ENCODE measurements at places on chromosomes 1 and 21.
A peak's percentile ranks its signal among the peaks of the same experiment; 100 is the strongest.

DNA sequence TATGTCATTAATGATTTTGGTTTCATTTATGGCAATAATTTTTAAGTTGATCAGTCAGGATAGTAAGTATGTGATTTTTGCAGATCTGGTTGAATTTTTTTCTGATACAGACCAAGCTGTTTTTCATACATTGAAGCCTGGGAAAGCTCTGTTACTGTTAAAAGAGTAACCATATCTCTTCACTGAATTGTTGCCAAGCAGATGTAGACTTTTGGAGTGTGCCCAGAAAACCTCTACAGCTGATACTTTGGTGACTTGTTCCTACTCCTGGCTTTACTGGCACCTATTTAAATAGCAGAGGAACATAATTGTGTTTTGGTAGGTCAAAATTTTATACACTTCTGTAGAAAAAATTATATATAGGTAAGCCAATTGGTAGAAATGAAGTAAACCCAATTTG lies 49.4 kb downstream of the NFIA start:
- DNase-seq, result no peak

DNA sequence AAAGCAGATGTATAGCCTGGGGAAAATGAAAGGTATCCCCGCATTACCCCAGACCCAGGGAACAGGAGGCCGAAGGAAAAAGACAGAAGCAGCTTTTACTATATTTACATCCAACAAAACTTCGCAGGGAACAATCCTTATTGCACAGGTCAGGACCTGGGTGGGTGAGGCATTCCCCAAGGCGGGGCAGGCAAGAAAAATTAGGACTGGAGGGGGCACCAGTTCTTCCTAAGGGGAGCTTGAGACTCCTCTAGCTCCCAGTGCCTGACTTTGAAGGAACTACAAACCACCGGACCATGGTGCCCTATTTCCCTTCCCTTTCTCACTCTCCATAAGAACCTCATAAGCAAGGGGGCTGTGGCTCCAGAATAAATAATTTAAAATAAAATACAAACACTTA lies 6.7 kb upstream of the GATAD2B start:
- no peak for DNase-seq

GRCh38 chr21:36419241-36419640 lies 34.0 kb downstream of the CHAF1B start:
- DNase-seq, result no peak

- DNase-seq, result peak; percentile 85
These were observed 1.2 kb downstream of the FAM167B start for GRCh38 chr1:32247983-32248889.

- DNase-seq, result no peak
These were observed 24.7 kb upstream of the PEF1 start for GRCh38 chr1:31669433-31669785.

GRCh38 chr1:216926720-216927510 lies 203.7 kb upstream of the ESRRG start:
- no peak for DNase-seq

DNA sequence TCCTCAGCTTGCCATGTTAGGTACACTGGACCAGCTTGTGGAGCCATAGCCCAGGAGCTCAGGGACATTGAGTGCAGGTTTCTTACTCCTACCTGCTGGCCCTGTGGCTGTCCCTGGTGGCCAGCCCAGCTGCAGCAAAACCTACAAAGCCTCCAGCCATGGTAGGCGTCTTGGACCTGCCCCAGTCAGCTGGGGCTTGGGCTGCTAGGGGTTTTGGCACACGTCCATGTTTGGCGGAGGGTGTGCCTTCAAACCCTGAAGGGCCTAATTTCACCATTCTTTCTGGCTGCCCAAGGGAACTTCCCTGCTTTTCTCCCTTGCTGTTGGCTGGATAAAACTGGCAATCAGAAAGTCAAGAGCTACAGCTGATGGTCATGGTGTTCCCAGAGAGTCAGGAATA lies 25.4 kb downstream of the HMGCS2 start:
- DNase-seq, result no peak

DNA sequence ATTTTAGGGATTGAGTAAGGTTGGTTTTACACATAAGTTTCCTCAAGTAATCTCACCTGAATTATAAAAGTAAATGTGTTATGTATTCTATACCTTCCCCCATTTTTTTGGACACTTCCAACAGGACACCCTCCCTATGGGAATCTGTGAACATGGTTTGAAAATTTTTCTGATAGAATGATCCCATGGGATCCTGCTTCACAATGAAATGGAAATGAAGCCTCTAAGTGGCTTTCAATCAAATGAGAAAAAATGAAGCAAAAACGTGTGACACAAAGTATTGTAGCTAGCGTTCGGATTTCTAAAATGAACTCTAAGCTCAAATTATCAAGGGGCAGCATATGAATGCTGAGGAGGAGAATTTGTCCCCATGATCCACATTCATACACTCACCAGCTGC lies 1006.8 kb downstream of the ADGRL2 start:
- no peak for DNase-seq

DNA sequence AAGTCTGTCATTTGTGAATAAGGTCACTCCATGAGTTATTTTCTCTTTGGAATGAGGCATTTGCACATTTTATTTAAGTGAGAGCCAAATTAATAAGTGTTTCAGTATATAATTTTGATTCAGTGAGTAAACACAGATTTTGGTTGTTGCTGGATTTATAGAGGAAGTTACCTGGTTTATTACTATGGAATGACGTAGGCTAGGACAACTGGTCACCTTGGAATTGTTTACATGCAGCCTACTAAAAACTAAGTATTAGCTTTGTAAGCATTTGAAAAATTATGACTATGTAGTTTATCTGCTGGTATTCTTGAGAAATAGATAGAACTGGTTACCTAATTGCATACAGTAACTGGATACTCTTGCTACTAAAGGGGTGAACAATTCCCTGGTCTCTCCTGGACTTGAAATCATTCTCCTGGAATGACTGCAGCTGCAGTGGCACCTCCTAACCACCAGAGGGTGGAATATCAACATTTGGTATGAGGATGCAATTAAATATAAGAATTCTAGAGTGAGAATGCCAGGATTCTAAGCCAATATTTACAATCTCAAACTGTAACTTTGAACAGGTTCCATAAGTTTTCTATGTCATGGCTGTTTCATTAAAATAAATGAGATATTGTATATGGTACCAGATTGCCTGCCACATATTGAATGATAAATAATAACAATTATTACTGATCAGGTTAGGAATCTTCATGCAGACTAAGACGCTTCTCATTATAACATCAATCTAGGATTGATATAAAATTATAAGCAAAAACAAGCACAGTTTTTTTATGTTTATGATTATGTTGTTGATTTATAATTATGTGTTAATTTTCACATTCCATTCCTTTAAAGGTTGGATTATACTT lies 3.5 kb upstream of the KRTAP27-1 start:
- DNase-seq, result peak; percentile 4

DNA sequence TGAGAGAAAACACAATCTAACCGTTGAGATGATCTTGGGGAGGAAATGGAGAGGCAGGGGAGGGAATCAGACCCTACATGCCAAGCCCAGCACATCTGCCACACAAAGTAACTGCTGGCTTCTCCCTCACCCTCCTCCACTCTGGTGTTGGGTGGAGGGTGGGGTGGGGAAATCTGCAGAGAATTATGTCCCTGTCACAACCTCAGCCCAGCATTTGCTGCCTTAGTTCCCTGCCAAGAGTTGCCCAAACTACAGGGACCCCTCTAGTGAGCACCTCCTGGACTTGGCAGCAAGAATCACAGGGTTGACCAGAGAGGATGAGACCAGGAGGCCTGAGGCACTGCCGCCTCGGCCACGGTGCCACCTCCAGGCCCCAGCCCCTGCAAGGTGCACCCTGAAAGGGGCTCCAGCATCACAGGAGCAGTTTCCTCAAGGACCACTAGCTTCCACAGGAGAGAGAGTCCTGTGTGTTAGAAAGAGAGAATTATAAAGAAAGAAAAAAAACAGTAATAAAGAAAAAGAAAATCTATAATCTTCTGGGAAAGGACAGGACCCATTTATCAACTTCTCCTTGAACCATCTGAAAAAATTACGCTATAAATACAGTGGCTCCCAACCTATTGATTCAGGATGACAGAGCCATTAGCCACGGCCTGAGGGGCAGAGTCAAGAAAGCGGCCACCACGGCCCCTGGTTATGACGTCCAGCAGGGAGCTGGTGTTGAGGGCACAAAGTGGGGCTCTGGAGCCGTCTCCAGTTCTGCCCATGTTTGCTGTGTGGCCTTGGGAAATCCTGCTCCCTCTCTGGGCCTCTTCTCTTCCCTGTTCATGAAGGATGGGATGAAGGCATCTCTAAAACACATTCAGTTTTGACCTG lies 451.7 kb downstream of the MATN1 start:
- no peak for DNase-seq

DNA sequence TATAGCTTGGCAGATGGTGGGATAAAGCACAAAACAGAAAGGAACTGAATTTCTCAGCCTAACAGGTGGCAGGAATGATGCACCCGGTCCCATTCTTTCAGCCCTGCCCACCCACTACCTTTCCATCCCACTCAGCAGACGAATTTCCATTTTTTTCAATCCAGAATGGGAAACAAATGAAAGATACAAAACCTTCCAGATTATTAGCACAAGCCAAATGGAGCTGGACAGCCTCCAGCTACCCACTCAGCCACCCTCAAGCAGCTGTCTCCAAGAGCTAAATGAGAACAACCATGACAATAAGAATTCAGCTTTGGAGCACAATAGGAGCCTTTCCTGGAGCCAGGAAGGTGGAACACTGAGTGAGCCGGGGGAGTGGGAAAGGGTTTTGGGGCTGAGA lies 96.3 kb upstream of the ST6GALNAC5 start:
- DNase-seq, result no peak

- DNase-seq, result no peak
These were observed 29.4 kb downstream of the SNX27 start for GRCh38 chr1:151641229-151641628.

- no peak for DNase-seq
These were observed 3.9 kb downstream of the ID3 start for GRCh38 chr1:23555270-23555985.

DNA sequence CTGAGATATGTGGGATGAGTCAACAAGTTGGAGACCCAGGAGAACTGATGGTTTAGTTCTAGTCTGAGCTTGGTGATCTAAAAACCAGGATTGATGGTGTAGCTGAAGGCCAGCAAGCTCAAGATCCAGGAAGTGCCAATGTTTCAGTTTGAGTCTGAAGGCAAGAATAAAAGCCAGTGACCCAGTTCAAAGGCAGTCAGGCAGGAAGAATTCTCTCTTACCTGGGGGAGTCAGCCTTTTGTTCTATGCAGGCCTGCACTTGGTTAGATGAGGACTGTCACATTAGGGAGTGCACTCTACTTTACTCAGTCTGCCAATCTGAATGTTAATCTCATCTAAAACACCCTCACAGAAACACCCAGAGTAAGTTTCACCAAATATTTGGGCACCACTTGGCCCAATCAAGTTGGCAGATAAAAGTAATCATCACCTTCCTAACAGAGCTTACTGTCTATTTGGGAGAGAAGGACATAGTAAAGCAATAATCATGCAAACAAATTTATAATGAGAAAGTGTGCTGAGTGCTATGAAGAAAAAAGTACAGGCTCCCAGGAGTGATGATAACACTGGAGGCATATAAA lies 63.4 kb downstream of the TSEN15 start:
- no peak for DNase-seq

DNA sequence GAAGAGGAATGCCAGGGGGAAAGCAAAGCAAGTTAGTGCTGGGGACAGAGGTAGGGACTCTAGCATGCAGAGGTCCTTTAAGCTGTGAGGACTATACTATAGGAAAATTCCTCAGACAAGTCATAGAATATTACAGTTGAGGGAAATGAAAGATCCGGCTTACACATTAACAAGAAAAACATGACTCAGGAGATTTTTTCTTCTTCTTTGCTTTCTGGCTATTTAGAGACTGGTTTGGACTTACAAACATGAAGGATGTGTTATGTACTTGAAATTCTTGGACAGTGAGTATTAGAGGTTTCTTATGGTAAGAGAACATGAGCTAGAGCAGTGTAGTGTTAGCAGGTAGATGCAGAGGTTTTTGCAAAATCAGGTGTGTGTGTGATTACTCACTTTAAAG lies 24.9 kb downstream of the USP25 start:
- DNase-seq, result no peak

- DNase-seq, result no peak
These were observed 73.7 kb upstream of the FGGY start for GRCh38 chr1:59223198-59223597.

DNA sequence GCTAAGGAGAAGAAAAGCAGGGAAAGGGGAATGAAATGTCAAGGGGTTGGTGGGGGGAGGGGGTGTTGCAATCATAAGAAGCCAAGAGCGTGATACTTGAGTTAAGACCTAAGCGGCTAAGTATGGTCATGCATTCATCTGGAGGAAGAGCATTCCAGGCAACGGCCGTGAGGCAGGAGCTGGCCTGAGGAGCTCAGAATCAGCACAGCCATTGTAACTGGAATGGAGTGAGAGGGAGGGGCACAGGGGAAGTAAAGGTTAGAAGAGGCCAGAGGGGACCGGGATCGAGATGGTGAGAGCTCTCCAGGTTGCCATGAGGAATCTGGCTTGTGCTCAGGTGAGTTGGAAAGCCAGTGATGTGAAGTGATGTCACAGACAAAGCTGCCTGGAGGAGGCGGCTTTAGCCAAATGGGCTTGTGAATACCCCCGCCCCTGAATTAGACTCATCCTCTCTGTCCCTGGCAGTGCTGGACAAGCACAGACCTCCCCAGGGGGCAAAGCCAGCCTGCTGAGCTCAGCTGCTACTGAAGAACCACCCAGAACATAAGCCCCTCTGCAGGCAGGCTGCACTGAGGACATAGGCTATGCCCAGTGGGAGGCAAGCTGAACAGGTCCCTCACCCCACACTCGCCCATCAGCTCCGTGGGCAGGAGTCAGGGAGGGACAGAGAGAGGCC lies 61.1 kb upstream of the LAPTM5 start:
- DNase-seq, result no peak

GRCh38 chr1:95685081-95685480 lies 451.1 kb downstream of the RWDD3 start:
- no peak for DNase-seq

DNA sequence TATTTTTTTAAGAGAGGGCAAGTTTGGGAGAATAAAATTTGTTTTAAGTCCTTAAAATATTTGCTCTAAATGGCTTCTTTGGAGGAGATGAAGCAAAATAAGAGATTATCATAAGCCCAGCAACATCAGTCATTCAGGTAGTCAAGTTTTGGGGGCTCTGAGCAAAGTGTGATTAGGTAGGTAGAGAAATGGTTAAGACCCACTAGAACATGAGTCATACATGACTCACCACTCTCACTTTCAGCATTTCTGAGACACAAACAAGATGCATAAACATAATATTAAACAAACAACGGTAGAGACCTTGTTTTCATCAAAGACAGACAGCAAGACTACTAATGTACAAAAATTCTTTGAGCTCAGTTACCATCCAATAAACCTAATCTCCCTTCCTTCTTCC lies 272.2 kb downstream of the LMO4 start:
- no peak for DNase-seq

GRCh38 chr1:19452221-19452663 lies 33.1 kb downstream of the CAPZB start:
- DNase-seq, result peak; percentile 71
